ENCODE measurements at places on chromosomes 6 and 20.

DNA sequence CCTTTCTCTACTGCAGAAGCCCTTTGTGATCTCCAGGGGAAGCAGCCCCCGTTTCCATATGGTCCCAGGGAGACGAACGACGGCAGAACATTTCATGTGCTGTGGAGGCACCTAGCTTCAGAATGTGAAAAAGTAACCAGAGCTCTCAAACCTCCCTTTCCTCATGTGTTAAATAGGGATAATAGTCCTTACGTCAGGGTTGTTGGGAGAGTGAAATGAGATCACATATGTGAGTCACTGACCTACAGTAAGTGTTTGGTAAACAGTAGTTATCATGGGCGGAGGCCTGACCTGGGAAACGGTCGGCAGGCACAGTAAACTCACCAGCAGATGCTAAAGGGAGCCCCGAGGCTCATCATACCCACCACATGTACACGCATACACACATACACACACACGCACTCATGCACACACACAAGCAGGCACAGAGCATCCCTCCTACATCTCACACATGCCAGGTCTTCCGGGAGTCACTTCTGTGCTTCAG, 89.7 kb downstream of the LY86 start:
- no peak for DNase-seq

- DNase-seq = no peak
Observed at GRCh38 chr6:43293698-43294097, 4.4 kb upstream of the SLC22A7 start.

- no peak for DNase-seq
Observed at GRCh38 chr6:130933712-130934200, 106.5 kb downstream of the SMLR1 start.

GRCh38 chr20:38308047-38308438, 4.1 kb downstream of the BPI start:
- DNase-seq = no peak

Measured in common myeloid progenitor, CD34-positive (primary cell).